Foreskin keratinocyte (primary cell): ENCODE measurements at places on chromosomes 1 and 21. TPM values are rescaled to one million over a fixed set of nuclear protein-coding genes. Genes with fewer than 3 reads are reported as not detected.

DNA sequence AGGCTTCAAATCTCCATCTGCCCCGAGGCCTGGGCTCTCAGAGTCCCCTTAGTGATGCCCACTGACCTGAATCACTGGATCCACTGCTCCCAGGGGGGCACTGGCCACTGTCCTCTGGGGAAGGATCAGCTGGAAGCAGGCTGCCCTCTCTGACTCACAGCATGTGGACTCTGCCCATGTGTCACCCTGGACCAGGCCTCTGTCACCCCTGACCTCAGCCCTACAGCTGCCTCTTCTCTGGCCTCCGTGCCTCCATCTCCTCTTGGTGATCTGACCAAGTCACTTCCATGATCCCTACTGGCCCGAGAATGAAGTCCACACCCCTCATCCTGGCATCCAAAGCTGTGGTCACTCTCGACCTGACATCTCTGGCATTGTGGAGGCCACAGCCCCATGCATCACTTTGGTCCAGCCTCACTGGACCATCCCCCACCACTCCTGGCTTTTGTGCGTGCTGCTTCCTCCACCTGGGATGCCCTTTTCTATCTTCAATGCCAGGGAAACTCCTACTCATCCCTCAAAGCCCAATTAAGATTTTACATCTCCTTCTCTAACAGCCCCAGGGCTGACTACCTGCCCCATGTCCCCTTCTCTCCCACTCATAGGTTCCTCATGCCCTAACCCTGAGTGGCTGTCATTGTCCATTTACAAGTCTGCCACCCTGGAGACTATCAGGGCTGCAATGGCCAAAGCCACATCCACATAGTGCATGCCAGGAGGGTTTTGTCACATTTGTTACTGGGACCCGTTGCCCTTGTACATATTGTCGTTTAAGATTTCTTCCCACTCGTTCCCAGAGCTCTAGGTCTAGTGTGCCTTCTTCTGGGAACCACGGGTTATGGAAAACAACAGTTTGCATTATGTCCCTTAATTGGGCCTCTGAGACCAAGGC is 685.0 kb downstream of the MATN1 start:
- DNase-seq: no peak

DNA sequence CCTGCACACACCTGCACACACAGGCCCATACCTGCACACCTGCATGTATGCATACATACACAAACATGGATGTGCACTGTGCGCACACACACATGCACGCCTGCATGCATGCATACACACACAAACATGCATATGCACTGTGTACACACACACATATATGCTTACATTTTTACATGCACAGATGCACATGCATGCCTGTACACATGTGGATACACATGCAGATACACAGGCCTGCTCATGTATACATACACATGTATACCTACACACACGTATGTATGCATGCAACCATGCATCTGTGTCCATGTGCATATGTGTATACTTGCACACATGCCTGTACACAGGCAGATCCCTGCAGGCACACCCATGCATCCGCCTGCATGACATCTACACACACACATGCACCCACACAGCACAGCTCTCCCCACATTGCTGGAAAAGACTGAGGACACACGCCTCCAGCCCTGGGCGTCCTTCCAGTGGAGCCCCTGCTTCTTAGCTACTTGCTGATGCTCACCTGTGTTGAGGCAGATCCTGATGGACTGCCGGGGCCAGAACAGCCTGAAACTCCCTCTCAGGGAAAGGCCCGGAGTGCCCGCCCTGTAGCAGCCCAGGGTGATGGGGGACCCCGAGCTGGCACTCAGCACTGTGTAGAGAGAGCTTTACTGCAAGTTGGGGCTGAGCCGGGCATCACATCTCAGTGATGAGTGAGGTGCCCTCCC is 28.6 kb downstream of the KRTAP10-1 start:
- DNase-seq: no peak

GRCh38 chr1:52876843-52877242 is 34.3 kb downstream of the ZYG11A start:
- no peak for DNase-seq

KPRP gene
- 0.46 and 0.78 TPM in 2 replicates for total RNA-seq

FBXO42 gene
- total RNA-seq: 12.9 and 14.1 TPM in 2 replicates

AQP10 gene
- total RNA-seq: 0.17 and 0.18 TPM in 2 replicates
